ENCODE measurements at places on chromosomes 12 and 14.

DNA sequence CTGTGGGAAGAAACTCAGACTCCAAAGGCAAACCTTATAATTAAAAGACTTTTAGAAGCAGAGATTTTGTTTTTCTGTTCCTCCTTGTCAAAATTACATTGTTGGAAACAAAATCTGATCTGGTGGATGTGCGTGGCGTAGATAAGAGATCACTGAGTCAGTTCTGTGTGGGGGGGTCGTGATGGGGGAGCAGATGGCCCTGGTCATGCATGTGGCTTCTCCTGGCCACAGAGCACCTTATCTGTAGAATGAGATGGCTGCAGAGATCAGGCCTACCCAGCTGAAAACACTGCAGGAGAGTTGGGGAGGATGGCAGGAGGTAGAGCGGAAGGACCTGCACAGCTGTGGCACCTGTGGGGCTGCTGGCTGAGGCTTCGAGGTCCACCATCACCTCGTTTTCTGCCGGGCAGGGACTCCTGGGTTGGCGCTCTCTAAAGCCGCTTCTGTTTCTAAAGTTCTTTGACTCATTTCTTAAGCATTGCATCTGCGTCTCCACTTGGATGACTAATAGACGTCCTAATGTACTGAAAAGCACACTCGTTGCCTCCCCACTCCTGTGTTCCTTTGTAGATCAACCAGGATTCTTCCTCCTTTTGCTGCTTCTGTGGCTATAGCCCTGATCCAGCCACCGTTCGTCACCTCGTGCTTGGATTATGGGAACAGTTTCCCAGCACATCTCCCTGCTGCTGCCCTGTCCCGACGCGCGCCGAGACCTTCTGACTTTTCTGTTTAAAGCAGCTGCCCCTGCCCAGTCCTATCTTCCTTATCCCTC lies 93.4 kb downstream of the TSPAN9 start:
- DNase-seq: no peak

DNA sequence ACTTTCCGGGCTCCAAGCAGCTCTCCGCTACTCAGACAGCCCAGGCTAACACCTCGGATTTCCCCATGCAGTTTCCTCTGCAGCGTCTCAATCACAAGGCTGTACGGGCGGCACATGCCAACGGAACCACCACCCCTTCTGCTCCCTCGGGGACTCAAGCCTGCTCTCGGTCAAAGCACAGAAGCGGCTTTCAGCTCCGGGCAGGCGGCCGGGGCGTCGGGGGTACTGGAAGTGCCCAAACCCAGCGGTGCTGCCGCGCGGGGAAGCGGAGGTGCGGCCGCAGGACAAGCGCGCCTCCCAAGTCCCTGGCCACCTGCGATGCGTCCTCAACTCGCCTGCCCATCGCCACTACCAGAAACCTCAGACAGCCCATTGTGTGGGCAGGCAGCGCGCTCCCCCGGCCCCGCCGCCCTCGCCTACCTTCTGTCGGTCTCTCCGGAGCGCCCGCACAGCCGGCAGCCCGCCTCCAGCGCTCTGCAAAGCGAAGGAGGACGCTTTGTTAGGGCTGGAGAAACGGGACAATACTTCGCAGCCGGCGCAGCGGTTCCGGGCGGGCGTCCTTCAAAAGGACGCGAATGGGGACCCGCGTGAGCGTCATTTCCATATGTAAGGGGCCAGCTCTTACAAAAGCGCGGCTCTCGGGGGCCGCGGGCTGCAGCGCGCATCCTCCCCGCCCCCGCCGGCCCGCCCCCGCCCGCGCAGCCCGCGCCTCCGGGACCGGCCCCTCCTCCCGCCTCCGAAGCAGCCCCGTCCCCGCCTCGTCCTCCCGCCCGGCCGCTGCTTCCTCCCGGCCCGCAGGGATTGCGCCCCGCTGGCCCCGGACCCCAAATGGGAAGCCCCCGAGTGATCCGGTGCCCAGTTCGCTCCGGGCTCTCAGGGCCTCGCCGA lies 674 bp downstream of the NIN start:
- peak; percentile 45 for DNase-seq

DNA sequence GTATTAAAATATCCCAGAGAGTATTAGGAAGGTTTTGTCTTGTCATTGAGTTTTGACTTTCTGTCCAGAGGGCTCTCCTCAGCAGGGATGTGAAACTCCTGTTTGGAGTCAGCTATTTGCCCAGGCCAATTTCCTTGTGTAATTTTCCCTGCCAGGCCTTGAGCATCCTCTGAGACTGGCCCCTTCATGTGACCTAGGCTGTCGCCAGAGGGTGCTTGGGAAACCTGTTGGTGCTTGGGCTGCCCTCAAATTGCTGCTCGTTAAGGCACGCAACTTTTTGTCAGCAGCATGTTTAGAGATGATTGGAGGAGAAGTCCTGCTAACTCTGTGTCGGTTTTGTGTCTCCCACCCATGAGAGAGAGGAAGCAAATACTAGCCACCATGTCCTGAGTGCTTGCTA lies 39.1 kb downstream of the IQSEC3 start:
- peak; percentile 59 for DNase-seq

- DNase-seq: no peak
Measured at GRCh38 chr12:12958886-12959285, 6.9 kb upstream of the GPRC5D start.

DNA sequence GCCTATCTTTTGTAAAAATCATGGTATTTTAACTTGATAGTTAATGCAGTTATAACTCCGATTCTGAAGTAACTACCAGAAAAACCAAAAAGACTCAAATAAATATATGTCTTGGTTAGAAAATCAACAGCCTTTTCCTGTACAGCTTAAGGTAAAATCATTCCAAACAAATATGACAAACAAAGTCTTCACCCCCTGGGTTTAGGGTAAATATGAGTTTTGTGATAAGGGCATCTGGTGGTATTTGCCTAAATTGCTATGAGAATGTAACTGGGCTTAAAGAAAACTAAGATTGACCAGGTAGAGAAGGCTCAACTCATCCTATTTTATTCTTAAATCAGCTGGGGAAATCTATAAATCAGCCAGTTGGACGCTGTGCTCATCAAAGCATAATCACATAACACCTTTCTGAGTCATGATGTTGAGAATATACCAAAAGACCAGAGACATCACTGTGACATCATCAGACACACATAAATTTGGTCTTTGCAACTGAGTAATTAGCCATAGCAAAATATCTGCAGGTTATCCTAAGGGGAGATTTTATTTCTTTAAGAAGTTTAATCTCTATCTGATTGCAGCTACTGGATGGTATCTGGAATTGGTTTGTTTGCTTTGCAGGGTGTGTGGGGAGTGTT lies 133.9 kb downstream of the STXBP6 start:
- DNase-seq: no peak

- no peak for DNase-seq
Measured at GRCh38 chr12:46531059-46531785, 158.6 kb upstream of the SLC38A2 start.

GRCh38 chr12:32423559-32423958 lies 24.2 kb downstream of the FGD4 start:
- DNase-seq: no peak

GRCh38 chr12:29782285-29782870 lies 1.4 kb downstream of the TMTC1 start:
- no peak for DNase-seq

- no peak for DNase-seq
Measured at GRCh38 chr12:68176257-68176656, 16.7 kb upstream of the IFNG start.

DNA sequence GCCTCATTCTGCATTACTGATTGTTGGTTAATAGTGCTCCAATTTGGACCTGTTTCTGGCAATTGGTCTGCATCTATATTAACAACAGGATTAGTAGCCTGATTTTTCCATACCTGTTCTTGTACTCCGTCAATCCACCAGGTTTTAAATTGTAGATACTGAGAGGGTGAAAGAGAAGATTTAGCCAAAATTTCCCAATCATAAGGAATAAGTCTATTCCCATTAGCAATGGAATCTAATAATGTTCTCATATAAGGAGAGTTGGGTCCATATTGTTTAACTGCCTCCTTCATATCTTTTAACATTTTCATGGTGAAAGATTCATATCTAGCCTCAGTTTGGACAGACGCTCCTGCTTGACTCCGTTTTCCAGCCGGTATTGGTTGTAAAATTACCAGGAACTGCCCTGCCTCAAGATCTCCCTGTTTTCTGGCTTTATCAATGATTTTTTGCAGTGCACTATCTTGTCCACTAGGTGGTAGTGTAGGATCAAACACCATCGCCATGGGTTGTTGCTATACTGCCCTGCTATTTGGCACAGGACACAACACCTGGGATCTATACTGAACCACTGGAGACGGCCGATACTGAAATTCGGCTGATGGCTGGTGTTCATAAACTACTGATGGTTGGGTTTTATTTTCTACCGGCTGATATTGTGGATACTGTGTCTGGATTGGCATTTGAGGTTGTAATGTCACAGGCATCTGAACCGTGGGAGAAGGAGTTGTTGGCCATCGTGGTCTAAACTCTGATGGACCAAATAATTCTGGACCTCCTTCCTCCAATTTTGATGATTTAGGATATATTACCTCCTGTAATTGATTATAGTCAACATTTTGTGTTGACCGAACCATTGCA lies 25.2 kb downstream of the DHRS4L2 start:
- DNase-seq: peak; percentile 77
